ENCODE measurements at places on chromosomes 11 and 22. TPM values are rescaled to one million over a fixed set of nuclear protein-coding genes. Genes with fewer than 3 reads are reported as not detected.

GRCh38 chr11:77529685-77530084, 55.8 kb upstream of the PAK1 start:
- H3K4me3 ChIP-seq = no peak overlapping the region
- H3K36me3 ChIP-seq = no peaks in the 10 kb centered on the region
- DNase-seq = no peak
- peaks cover 3% of the 10 kb centered on the region for H3K4me1 ChIP-seq

DNA sequence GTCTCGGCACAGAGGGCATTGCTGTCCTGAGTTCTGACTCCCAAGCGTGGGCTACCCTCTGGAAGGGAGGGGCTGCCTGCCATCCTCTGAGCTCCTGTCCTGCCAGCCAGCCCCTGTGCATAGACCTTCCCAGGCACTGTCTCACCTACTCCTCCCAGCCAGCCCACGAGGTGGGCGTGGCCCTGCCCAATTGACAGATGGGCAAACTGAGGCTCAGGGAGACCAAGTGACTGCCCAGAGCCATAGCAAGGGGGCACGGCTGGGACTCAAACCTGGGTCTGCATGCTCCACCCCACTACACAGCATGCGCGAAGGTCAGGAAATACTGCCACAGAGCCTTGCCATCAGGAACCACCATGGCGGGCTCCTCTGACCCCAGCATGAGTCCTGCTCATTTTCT, 29.4 kb upstream of the PRR5 start:
- H3K27ac ChIP-seq = no peak overlapping the region
- no peak overlapping the region for H3K4me3 ChIP-seq
- peaks cover 15% of the 10 kb centered on the region for H3K4me1 ChIP-seq
- DNase-seq = no peak
- H3K27me3 ChIP-seq = peaks cover 9% of the 10 kb centered on the region

- peaks cover 19% of the 10 kb centered on the region for H3K36me3 ChIP-seq
- H3K27me3 ChIP-seq = peaks cover 9% of the 10 kb centered on the region
- no peak for DNase-seq
- no peak overlapping the region for H3K27ac ChIP-seq
Measured at GRCh38 chr22:37502342-37503182, 16.4 kb upstream of the MFNG start.

GRCh38 chr11:128045094-128045725, 542.1 kb downstream of the ETS1 start:
- H3K27me3 ChIP-seq = no peaks in the 10 kb centered on the region
- DNase-seq = no peak
- H3K27ac ChIP-seq = no peak overlapping the region

DNA sequence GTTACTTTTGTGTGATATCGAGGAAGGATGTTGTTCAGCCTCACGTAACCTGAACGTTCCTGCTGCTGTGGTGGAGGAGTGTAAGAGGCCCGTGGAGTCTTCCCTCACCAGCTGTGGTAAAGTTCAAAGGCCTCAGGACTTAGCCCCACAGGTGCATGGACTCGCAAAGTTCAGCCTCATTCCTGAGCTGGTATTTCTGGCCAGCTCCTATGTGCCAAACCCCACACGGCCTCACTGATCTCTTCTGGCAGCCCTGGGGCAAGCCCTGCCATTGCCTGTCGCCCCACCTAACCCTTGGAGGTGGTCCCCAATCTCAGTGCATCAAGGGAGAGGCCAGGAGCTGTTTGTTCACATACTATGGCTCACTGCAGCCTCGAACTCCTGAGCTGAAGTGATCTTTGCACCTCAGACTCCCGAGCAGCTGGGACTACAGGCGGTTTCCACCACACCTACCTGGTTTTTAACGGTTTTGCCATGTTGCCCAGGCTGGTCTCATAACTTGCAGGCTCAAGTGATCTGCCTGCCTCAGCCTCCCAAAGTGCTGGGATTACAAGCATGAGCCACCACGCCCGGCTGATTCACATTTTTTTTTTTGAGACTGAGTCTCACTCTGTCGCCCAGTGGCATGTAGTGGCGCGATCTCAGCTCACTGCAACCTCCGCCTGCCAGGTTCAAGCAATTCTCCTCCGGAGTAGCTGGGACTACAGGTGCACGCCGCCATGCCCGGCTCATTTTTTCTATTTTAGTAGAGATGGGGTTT, 2.2 kb downstream of the PHRF1 start:
- H3K36me3 ChIP-seq = peaks cover 7% of the 10 kb centered on the region
- H3K4me3 ChIP-seq = no peak overlapping the region
- no peak for DNase-seq
- H3K27ac ChIP-seq = peak overlapping the region; percentile 42

- DNase-seq = peak; percentile 87
- peaks cover 17% of the 10 kb centered on the region for H3K36me3 ChIP-seq
- H3K27me3 ChIP-seq = peaks cover 3% of the 10 kb centered on the region
Measured at GRCh38 chr11:68447015-68447801, 13.3 kb upstream of the PPP6R3 start.

The GSTT2B gene
- 6.0 TPM for total RNA-seq

The NLRP6 gene
- not detected for total RNA-seq

The OR51T1 gene
- not detected for total RNA-seq
